ENCODE measurements at places on chromosomes 6 and 20. TPM values are rescaled to one million over a fixed set of nuclear protein-coding genes. Genes with fewer than 3 reads are reported as not detected.

- DNase-seq = no peak
- peaks cover 44% of the 10 kb centered on the region for H3K4me1 ChIP-seq
- peak overlapping the region; percentile 95 for H3K27ac ChIP-seq
- H3K27me3 ChIP-seq = no peaks in the 10 kb centered on the region
These were observed 175.9 kb downstream of the ARID1B start for GRCh38 chr6:156953127-156953478.

Gene TM9SF4
- polyA plus RNA-seq = 38.6 TPM

DNA sequence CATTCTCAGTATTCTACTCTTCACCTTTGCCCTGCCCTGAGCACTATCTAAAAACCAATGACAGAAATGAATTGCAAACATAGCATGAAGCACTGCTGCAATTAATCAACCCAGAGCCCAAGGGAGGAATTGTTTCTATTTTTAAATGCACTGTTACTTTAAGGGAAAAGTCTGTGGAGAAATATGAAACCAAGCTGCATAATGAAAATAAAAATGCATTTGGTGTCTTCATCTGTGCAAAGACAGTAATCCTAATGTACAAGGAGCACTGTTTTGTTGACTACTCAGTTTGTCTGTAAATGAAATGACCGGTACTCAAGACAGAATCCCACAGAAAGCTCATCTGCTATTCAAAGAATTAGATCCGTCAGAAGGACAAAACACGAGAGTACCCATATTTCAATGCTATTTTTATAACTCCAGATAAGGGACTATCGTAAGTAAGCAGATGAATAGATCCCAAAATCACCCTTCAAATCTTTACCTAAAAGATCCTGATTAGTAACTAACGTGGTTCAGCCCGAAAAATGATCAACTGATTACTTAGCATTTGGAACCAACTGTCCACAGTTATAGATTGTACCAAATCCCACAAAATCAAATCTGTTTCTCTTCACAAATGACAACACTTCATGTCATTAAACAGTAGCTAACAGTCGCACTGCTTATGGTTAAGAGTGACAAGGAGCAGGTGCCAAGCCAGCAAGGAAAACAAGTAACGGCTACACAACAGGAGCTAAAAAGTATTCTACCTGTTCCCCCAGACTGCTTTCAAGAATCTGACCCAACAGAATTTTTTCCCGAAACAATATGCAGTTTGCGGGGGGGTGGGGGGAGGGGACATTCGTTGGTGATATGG is 2.4 kb downstream of the KIF13A start:
- H3K27ac ChIP-seq = peak overlapping the region; percentile 25
- DNase-seq = peak; percentile 47
- H3K27me3 ChIP-seq = no peaks in the 10 kb centered on the region
- 0 out of 2 replicates have a peak, but pooled peaks cover 4% of the 10 kb centered on the region for H3K36me3 ChIP-seq
- peaks cover 29% of the 10 kb centered on the region for H3K4me1 ChIP-seq

DNA sequence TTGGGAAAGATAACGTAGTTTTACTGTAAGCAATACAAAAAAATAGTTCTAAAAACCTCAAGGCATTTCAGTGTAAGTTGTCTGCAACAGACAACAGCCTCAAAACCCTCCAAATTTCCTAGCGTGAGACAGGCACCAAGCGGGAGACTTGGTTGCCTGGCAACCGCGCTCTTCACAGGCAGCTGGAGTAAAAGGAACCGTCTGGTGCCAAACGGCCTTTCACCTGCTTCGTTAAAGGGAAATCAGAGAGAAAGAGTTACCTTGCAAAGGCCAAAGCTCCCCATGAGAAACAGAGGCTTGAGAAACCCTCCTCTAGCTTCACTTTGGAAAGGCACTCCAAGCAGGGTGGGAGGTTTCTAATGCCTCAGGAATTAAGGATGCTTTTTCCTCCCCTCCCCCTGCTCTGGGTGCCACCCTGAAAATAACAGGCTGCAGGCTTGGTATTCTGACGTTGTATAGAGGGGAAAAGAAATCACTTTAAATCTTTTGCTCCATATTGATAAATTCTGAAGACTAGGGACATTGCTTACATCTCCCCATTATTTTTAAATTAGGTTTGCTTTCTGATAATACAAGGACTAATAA is 129.7 kb upstream of the UFL1 start:
- no peaks in the 10 kb centered on the region for H3K27me3 ChIP-seq
- H3K27ac ChIP-seq = no peak overlapping the region
- H3K4me1 ChIP-seq = no peaks in the 10 kb centered on the region
- no peaks in the 10 kb centered on the region for H3K36me3 ChIP-seq
- DNase-seq = peak; percentile 1
- H3K4me3 ChIP-seq = no peak overlapping the region

GRCh38 chr6:141878686-141879085 is 254.0 kb upstream of the GJE1 start:
- no peak overlapping the region for H3K27ac ChIP-seq
- no peaks in the 10 kb centered on the region for H3K4me1 ChIP-seq
- no peaks in the 10 kb centered on the region for H3K36me3 ChIP-seq
- no peak overlapping the region for H3K4me3 ChIP-seq
- no peaks in the 10 kb centered on the region for H3K27me3 ChIP-seq

Gene TRIM10
- polyA plus RNA-seq = not detected
